ENCODE measurements at places on chromosomes 6 and 20. TPM values are rescaled to one million over a fixed set of nuclear protein-coding genes. Genes with fewer than 3 reads are reported as not detected.

DNA sequence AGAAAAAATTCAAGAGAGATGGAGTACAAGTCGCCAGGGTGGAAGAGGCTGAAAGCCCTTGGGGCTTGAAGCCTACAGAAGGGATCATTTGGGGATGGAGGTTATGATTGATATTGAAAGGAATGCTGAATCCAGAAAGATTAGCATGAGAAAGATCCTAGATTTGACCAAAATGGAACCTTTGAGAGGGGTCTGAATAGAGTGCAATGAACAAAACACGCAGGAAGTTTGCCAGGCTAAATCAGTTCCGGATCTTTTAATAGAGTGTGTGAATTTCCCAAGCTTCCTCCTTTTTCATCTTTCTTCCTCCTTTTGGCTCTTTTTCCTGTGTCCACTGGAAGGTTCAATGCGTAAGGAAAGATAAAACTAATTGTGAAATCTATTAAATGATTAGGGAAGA is 15.3 kb downstream of the IPCEF1 start:
- DNase-seq: no peak

DNA sequence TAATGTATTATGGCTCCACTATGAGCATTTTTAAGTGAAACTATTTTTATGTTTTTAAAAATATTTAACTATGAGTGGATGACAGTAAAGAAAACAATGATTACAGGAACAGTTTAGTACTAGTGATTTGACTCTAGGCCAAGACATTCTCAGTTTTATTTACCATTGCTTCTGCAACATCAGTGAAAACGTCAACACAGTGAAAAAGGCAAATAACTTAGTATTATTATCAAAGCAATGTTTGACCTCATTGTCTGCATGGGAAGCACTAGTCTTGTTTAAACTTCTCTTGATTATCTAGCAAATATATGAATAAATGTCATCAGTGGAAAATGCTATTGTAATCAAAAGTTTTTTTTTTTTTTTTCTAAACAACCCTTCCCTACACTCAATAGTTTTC is 165.0 kb downstream of the HTR1B start:
- no peak for DNase-seq

The VEGFA gene
- polyA plus RNA-seq: 14.7 TPM

The NPEPL1 gene
- polyA plus RNA-seq: 11.0 TPM

DNA sequence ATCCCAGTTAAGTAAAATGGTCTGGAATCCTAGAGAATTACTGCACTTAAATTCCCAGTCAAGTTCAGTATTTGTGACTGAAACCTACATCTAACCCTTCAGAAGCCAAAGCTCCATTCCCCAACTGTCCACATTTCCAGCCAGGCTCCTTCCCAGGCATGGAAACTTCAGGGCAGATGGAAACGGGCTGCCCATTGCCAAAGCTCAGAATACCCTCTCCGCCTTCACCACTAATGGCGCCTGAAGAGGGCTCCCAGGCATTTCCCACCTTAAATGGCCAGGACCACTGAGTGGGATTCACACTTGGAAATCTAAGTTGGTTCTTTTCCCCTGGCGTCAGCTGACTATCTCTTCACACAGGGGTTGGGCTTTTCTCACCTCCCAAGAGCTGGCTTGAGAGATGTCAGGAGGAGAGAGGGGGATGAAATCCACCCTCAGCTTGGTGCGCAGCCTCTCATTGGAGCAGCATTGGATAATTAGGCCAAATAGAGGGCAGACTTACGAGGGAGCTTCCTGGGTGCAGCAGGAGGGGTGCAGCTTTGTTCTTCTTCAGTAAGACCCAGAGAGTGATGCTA is 82.9 kb downstream of the ANKRD60 start:
- DNase-seq: no peak

DNA sequence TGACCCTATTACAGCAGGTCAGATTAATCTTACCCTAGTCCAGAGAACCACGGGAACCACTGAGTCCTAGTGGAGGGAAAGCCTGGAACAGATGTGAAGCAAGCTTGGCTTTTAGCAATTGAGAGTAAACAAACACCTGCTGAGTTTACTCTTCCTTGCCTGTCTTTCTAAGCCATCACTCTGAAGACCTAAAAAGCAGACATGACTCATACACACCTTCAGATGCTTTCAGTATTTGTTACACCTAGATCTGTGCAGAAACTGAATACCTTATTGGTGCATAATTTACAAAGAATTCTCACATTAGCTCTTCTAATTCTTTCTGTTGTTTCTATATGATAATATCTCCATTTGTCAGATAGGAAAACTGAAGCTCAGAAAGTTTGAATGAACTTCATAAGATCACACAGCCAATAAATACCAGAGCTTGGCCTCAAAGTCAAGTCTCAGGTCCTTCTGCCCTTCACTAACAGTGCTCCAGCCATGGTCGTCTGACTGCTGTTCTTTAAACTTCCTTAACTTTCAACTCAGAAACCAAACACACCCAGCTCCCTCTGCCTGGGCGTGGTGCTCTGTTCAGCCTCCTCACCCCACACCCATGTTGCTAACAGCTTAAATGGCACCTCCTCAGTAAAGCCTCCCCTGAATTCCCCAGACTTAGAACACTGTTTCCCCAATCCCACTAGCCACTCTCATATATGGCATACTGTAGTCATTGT is 8.6 kb upstream of the GABBR1 start:
- DNase-seq: no peak

GRCh38 chr6:33885132-33886057 is 81.6 kb upstream of the MLN start:
- no peak for DNase-seq

The MICA gene
- 5.0 TPM for polyA plus RNA-seq

The SLC44A4 gene
- not detected for polyA plus RNA-seq

All from liver (tissue), 10 donors.